ENCODE measurements at places on chromosomes 1 and 21.
A peak's percentile ranks its signal among the peaks of the same experiment; 100 is the strongest.

DNA sequence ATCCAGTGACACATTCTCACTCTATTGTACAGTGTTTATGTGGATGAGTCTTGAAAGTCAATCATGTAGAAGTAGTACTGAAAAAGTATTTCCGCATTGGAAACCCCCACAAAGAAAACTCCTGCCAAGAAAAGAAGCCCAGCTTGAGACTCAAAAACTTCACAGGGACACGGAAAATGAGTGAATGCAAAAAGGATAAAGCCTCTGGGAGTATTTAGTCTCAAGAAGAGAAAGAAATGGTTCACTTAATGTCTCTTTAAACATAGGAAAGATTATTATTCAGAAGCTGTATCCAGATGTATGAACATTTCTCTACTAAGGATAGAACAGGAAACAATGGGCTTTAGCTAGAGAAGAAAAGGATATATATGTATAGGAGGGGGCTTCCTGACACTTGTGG lies 304.5 kb downstream of the BARHL2 start:
- DNase-seq, result no peak

- DNase-seq, result no peak
Measured at GRCh38 chr21:46006547-46007491, 25.2 kb downstream of the COL6A1 start.

- no peak for DNase-seq
Measured at GRCh38 chr1:145601593-145601992, 6.2 kb upstream of the GPR89A start.

DNA sequence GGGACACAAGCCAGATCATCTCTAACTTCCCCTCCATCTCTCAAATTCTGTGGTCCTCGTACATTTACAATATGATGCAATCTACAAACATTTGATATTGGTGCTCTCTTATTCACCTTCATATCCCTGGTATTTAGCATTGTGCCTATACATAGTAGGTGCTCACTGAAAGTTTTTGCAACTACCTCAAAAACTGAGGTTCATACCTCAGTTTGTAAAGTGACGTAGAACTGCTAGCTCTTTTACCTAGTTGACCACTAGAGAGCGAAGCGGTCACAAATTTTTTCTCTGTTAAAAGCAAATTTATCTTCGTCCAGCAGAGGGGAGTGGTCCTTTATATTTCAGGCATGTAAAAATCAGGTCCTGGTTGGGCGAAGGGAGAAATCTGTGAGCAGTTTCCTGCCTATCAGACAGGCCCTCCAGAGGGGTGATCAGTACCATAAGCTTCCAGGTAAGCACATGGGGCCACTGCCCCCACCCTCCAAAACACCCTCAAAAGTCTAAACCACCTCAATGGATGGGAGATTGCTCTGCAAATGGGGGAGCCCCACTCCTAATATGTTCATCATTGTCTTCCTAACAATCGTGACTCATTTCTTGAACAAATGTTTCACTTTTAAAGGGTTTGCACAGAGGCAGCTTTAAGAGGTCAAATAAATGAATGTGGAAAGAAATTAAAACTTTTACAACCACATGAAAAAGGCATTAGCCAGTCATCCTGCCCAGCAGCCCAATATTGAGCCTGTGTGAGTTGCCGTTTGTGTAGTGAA lies 10.6 kb upstream of the HLCS start:
- peak; percentile 45 for DNase-seq

- DNase-seq, result no peak
Measured at GRCh38 chr1:183607322-183607980, 17.2 kb upstream of the NCF2 start.

DNA sequence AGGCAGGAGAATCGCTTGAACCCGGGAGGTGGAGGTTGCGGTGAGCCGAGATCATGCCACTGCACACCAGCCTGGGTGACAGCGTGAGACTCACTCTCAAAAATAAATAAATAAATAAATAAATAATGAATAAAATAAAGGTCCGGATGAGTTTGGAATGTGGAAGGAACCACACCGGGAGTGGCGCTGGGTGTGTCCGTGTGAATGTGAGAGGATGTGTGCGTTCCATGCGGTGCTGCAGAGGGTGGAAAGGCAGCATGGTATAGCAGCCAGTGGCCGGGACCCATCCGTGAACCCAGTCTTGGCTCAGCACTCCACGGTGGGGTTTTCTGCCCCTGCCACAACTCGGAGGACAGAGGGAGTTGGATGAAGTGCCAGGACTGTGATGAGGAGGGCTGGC lies 56.2 kb upstream of the POFUT2 start:
- DNase-seq, result no peak

DNA sequence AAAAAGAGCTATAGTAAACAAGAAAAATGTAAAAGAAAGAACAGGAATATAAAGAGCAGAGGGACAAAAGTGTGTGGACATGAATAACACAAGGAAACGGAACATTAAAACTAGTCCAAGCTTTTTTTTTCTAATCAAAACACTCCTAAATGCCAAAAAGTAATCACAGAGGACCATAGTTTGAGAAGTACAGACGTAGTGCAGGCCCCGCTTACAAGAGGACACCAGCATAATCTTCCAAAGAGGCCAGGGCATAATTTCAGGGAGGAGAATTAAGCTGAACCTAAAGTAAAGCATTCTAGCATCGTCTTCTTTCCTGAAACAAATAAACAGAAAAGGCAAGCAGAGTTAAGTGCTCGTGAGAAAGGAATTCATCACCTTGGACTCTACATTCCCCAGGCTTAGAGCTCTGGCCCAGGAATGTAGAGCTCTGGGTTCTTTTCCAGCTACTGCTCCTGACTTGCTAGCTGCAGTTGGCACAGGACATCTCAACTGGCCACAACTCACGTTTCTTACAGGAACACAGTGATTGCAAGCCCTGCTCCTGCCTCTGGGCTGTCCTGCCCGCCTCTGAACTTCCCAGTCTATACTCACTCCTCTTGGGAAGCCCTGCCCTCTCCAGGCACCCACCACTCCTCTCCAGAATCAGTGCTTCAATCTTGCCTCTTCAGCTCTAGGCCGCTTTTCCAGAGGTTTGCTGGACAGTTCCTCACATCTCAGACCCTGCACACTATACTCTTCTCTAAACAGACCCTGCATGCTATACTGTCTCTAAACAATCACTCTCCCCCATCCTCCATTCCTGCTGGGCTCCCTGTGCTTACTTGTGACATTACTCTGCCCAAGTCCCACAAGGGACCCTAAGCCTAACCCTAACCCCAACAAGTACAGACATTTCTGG lies 9.8 kb downstream of the RGS8 start:
- DNase-seq, result peak; percentile 19

DNA sequence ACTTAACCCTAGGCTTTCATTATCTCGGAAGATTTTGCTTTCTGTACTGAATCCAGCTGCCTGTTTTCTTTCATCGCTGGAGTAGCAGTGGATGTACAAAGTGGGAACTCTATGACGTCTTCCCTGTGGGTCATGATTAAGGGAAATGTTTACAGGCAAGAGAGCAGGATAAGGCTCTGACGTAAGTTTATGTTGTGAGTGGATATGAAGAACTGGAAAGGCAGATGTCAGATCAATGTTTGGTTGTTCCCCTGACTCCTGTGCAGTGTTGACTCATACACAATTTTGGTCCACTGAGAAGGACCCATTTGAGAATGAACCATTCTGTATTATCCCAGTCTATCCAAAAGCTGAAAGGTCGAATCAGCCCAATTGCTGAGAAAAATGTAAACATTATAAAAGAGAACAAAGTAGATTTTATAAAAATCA lies 292.4 kb downstream of the GRIK1 start:
- no peak for DNase-seq

- no peak for DNase-seq
Measured at GRCh38 chr1:66270119-66270812, 263.7 kb upstream of the SGIP1 start.

DNA sequence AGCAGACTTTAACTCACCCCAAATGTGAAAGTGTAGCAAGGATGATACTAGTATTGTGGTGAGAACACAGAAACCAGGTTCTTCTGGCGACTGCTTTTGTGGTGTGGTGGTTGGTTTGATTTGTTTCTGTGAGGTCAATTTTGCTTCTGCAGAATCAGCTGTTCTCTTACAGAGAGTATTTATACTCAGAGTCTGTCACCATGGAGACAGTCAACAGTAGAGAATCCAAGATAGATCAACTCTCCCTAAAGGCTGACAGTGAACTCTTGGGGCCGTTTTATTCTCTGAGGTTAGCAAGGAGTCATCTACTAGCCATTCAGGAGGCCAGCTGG lies at the start of gene CFAP107:
TSS of gene CFAP107 (plus strand) at position 209 of the 332 bp plus-strand sequence. CDS start 231 bp downstream, outside the sequence.
- no peak for DNase-seq

DNA sequence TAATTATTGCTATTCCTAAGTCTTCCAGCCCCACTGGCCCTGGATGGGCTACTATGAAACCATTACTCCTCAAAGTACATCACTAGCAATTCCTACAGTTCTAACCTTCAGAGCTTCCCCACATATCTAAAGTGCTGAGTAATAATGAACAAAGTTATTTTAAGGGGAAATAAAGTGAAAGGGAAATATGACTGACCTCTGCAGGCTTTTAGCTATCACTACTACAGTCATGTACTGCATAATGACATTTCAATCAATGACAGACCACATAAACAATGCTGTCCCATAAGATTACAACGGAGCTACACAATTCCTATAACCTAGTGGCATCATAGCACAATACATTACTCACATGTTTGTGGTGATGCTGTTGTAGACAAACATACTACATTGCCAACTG lies 32.5 kb upstream of the ASPM start:
- DNase-seq, result no peak

DNA sequence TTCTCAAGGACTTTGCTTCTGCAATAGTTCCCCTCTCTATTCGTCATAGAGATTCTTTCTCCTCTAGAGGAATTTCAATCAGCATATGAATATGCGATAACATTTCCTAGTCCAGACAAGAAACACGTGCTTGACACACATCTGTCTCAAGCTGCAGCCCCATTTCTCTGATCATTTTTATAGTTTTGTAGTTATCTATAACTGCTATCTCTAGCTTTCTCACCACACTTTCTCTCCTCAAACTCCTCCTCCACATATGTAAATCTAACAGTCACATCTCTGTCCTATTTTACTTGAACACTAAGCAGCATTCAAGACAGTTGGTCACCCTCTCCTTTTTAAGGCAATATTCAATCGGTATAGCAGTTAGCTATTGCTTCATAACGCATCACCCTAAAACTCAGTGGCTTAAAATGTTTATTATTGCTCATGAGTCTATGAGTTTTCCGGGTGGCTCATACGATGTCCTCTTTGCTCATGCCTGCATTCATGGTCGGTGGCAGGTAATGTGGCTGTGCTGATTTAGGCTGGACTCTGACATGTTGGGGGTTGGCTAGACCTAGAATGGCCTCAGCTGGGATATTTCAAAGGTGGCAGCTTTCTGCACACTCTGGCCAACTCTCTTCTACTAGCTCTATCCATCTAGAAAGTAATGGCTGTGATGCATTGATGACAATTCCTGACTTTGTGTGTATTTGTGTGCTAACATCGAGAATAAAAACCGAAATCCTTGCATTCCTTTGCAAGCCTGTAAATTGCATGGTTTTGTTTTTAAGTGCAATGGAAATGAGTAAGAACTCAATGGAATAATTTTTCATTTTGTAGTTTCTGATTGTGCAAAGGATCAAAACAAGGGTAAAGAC lies 20.6 kb downstream of the ATP6V1G3 start:
- no peak for DNase-seq
